Activated gamma-delta T cell treated with anti-CD3 and anti-CD28 coated beads, Interleukin-2, amount 50 U/mL, for 16 hours (primary cell): ENCODE measurements at places on chromosomes 5 and 9.

DNA sequence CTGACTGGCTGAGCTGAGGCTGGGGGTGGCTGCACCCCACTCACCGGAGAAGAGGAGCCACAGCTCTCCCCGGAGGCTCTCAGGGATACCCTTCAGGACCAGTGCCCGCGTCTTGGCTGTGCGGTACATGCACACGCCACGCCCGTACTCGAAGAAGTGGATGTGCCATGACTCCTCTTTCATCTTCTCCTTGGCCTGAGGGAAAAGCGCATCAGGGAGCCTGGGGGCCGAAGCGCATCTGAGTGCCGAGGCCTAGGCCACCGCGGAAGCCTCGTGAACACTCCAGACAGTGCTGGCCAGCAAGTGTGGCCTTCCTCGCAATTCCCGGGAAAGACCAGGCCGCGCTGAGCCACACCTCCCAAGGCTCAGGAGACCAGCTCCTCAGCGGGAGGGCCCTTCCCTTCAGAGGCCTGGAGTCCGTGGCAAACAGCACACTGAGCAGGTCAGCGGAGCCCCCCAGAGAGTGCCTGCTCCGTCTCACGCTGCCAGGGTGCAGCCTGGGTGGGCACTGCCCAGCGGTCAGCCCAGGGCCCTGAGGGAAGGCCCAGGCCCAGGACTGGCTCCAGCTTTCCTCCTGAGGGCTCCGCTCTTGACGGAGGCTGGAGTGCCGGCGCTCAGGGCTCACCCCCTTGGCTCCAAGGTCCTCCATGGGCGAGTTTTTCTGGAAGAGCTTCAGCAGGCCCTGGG is 20.5 kb upstream of the MRNIP start:
- no peak for DNase-seq

DNA sequence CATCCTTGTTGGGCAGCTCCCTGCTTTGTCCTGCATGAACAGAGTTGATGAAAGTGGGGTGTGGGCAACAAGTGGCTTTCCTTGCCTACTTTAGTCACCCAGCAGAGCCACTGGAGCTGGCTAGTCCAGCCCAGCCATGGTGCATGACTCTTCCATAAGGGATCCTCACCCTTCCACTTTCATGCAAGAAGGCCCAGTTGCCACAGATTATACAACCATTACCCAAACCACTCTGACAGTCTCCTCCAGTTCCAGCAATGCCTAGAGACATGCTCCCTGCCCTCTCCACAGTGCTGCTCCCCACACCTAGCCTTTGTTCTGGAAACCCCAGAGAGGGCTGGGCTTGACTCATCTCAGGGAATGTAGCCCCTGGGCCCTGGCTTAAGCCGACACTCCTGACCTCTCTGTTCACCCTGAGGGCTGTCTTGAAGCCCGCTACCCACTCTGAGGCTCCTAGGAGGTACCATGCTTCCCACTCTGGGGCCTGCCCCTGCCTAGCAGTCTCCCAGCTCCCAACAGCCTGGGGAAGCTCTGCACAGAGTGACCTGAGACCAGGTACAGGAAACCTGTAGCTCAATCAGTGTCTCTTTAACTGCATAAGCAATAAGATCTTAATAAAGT is 3.9 kb downstream of the SLC35A4 start:
- no peak for DNase-seq

GRCh38 chr9:109249615-109250014 is 71.2 kb downstream of the EPB41L4B start:
- no peak for DNase-seq

GRCh38 chr5:57033103-57033502 is 81.2 kb upstream of the MIER3 start:
- no peak for DNase-seq
